PC-9 (cell line): ENCODE measurements at places on chromosomes 7 and 10. TPM values are rescaled to one million over a fixed set of nuclear protein-coding genes. Genes with fewer than 3 reads are reported as not detected.
A peak's percentile ranks its signal among the peaks of the same experiment; 100 is the strongest.

The AGMO gene
- total RNA-seq, result not detected in 2 replicates

The RNF32 gene
- 2.2 and 2.7 TPM in 2 replicates for total RNA-seq

The PRSS37 gene
- total RNA-seq, result not detected in 2 replicates

The PNLIPRP3 gene
- not detected in 2 replicates for total RNA-seq

The FAM20C gene
- 31.0 and 34.0 TPM in 2 replicates for total RNA-seq

DNA sequence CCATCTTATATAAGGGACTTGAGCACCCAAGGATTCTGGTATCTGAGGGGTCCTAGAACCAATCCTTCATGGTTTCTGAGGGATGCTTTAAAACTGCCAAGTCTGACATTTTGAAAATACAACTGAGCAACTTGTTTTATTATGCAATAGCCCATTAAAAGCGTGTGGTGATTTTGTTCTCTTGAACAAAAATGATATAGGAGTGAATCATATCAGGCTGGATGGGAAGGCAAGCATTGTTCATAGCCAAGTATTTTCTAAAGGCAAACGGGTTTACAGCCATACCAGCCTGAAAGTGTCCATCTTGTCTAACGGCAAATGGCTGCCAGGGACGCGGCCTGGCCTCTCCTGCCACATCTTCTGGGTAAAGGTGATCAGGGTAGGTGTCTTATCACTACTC lies 23.4 kb downstream of the RPP38 start:
- H3K27me3 ChIP-seq, result no peaks in the 10 kb centered on the region
- H3K4me3 ChIP-seq, result no peak overlapping the region
- H3K27ac ChIP-seq, result no peak overlapping the region
- H3K4me1 ChIP-seq, result no peaks in the 10 kb centered on the region

DNA sequence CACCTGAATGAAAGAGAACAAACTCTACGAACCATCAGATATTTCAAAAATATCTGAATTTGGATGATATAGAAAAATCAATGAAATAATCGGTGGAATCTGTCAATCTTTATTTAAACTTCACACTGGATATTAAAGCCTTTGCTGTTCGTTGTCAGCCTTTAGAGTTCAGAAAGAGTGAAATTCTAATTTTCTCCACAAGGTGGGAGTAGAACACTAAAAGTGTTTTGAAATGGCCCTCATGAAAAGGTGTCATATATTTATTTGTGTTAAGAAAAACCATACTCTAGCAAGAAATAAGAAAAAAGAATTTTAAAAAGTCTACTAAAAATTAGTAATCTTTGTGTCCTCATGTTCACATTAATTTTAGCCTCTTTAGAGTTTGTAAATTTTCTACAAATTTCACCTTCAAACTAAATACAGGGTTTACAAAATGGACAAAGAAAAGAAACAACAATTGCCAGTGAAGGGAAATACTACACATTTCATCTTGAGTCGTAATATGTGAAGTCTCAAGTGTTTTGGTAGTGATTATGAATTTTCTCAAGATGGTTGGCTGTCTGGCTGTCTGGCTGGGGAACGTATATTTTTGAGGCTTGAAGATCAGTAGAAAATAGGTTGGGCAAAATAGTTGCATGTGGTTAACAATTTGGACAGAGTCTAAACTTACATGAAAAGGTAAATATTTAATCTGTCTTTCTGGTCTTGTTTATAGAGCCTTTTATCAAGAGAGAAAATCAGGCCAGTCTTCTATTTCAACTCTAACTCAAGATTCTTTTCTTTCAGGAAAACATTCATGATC lies 43.7 kb downstream of the DNAJB9 start:
- H3K36me3 ChIP-seq, result no peaks in the 10 kb centered on the region
- H3K27me3 ChIP-seq, result no peaks in the 10 kb centered on the region
- no peak overlapping the region for H3K27ac ChIP-seq
- H3K4me3 ChIP-seq, result no peak overlapping the region
- peak; percentile 47 for DNase-seq
- 0 out of 2 replicates have a peak, but pooled peaks cover 10% of the 10 kb centered on the region for H3K4me1 ChIP-seq

GRCh38 chr7:75965617-75966016 lies 28.8 kb downstream of the TMEM120A start:
- H3K36me3 ChIP-seq, result no peaks in the 10 kb centered on the region
- H3K27ac ChIP-seq, result no peak overlapping the region
- no peaks in the 10 kb centered on the region for H3K27me3 ChIP-seq
- DNase-seq, result no peak
- no peaks in the 10 kb centered on the region for H3K4me1 ChIP-seq
- no peak overlapping the region for H3K4me3 ChIP-seq

DNA sequence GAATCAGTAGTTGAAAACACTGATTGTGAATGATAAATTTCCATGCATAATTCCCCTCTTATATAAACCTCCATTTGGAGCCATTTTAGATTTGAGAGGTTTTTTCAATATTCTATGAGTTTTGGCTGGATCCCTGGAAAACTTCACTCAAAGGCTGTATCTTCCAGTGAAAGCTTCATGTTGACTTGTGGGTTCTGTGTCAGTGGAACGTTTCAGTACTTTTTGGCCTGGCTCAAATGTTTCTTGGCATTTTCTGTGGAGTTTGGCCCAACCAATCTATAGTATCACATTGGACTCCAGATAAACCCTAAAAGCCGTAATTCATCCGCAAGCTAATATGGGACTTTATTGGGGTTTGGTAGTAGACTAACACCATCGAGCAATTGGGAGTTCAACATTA lies 172.6 kb upstream of the PRPS1L1 start:
- no peaks in the 10 kb centered on the region for H3K27me3 ChIP-seq
- H3K4me1 ChIP-seq, result no peaks in the 10 kb centered on the region
- DNase-seq, result no peak
- H3K36me3 ChIP-seq, result no peaks in the 10 kb centered on the region
- no peak overlapping the region for H3K4me3 ChIP-seq
- H3K27ac ChIP-seq, result no peak overlapping the region

DNA sequence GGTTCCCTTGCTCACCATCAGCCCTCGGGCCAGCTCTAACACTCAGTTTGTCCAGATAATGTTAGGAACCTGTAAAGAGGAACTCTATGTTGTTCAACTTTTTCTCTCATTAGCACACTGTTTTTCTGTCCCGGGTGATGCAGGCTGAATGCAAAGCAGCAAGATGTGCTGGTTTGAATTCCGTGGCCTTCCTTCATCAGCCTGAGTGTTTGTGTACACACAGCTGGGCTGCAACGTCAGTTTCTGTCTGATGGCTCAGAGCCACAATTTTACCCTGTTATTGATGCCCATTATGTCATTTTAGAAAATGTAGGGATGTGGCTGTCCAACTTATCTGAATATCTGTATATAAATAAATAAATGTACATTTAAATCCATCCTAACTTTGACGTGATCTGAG lies 152.0 kb downstream of the PLPP4 start:
- H3K4me1 ChIP-seq, result no peaks in the 10 kb centered on the region
- DNase-seq, result no peak
- no peaks in the 10 kb centered on the region for H3K27me3 ChIP-seq
- H3K36me3 ChIP-seq, result no peaks in the 10 kb centered on the region

DNA sequence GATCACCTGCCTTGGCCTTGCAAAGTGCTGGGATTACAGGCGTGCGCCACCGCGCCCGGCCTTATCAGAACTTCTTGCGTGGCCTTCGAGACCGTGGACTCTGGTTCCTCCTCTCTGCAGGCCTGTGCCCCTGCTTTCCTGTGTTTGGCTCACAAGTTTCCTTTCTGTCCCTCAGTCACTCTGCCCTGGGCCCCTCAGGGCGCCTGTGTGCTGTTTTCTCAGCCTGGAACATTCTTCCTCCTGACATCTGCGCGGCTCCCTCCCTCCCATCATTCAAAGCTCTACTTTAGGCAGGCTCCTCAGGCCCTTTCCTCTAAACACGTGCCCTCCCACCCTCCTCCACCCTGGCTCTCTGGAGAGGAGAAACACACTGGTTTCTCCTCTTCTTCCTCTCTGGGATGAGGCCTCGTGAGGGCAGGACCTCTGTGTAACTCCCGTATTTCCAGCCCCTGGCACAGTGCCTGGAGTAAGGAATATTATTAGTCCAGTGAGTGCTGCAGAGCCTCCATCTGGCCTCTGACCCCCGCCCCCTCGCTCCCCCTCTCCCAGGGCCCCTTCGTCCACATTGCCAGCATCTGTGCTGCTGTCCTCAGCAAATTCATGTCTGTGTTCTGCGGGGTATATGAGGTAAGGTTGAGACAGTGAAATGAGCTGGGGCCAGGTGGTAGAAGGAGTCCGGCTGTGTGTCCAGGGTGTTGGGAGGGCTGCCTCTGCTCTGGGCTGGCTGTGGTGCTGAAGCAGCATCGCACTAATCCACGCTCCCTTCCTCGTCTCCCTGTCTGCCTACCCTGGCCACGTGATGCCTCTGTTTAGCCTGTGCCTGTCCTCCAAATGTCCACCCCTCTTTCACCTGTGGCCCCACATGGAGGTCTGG lies 7.1 kb downstream of the CLCN1 start:
- H3K4me1 ChIP-seq, result peaks cover 6% of the 10 kb centered on the region; the same call in 1 of the 2 replicates
- H3K4me3 ChIP-seq, result no peak overlapping the region
- no peaks in the 10 kb centered on the region for H3K27me3 ChIP-seq
- DNase-seq, result no peak

DNA sequence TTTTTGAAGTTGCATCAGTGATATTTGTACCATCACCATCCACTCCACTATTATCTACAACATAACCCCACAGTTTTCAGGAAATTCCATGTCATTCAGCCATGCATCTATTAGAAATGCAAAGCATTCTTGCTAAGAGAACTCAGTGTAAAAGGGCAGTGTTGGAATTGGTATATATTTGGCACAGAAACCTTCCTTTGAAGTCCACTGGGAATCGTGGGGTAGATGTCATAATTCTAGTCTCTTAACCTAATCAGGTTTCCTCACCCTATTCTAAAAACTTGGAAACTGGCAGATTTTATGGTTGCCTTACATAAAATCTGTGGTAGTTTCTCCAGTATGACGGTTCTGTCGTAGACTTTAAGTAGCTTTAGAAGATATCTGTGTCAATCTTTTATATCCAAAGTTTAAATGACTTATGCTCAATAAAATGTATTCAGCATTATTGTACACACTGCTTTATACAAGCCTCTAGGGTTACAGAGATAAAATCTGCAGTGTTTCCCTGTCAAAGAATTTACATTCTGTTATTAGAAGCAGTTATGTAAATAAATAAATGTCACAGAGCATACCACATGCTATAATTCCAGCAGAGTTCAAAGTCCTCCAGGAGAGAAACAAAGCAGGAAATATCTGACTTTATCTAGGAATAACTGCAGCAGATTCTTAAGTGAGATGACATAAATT lies 704.4 kb upstream of the CELF2 start:
- no peak overlapping the region for H3K4me3 ChIP-seq
- no peak overlapping the region for H3K27ac ChIP-seq
- DNase-seq, result no peak
- H3K4me1 ChIP-seq, result no peaks in the 10 kb centered on the region
- H3K36me3 ChIP-seq, result no peaks in the 10 kb centered on the region
- H3K27me3 ChIP-seq, result no peaks in the 10 kb centered on the region

GRCh38 chr7:76326646-76327233 lies 24.3 kb downstream of the HSPB1 start:
- DNase-seq, result no peak
- H3K4me1 ChIP-seq, result no peaks in the 10 kb centered on the region
- peaks cover 25% of the 10 kb centered on the region for H3K36me3 ChIP-seq
- no peak overlapping the region for H3K4me3 ChIP-seq
- no peaks in the 10 kb centered on the region for H3K27me3 ChIP-seq

- no peaks in the 10 kb centered on the region for H3K27me3 ChIP-seq
- no peaks in the 10 kb centered on the region for H3K4me1 ChIP-seq
- no peak for DNase-seq
- H3K27ac ChIP-seq, result no peak overlapping the region
Observed at GRCh38 chr10:34024693-34025425, 690.4 kb upstream of the NRP1 start.

DNA sequence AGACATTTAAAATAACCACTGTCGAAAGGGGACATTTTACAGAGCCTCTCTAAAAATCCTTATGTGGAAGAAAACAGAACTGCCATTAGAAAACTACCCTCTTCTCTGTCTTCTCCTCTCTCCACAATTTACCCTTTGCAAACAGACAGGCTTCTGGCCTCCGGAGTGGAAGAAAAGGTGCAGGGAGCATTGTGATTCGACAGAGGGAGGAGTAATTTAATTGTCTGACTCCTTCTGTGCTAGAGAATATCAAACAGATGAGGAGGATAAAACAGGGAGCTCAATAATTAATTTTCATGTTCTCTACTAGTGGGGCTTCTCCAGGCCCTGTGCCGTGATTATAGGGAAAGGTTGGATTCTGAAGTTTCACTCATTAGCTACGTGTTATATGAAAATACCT lies 615.5 kb upstream of the MKI67 start:
- no peaks in the 10 kb centered on the region for H3K4me1 ChIP-seq
- peaks cover 71% of the 10 kb centered on the region for H3K27me3 ChIP-seq
- no peaks in the 10 kb centered on the region for H3K36me3 ChIP-seq

DNA sequence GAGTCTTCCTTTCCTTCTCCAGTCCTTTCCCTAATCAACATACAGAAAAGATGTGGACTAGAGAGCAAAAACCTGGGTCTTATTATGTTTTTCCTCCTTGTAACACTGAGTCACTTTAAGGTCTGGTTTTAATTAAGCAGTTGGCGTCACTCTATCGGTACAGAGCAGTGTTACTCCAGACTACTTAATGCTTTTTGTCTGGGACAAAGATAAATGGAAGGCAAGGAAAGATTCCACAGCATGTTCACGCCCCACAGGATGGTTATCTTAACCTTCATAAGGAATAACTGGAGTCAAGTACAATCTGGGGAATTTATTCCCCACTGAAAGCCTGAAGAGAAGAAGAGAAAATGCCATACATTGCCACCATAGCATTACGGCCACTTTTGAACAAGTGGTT lies 145.7 kb downstream of the ELAPOR2 start:
- no peaks in the 10 kb centered on the region for H3K27me3 ChIP-seq
- no peak for DNase-seq
- H3K4me1 ChIP-seq, result no peaks in the 10 kb centered on the region
- H3K36me3 ChIP-seq, result no peaks in the 10 kb centered on the region
- no peak overlapping the region for H3K27ac ChIP-seq

DNA sequence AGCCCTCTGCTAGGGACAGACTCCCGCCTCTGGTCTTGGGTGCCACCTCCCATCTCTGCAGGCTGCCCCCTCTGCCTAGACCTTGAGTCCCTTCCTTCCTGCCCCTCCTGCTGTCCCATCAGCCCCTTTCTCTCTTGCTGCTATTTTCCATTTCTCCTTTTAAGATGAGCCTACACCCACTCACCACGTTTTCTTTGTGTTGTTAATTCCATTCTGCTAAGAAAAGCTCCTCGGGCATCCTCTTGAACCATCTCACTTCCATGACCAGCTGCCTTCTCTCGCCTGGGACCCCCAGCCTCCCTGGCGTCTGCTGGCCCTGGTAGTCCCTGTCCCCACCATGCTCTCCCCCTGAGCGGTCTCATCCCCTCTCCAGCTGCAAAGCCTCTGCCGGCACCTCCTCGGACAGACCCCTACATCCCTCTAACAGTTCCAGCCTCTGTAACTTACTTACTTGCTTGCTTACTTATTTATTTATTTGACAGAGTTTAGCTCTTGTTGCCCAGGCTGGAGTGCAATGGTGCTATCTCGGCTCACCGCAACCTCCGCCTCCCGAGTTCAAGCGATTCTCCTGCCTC lies 95.8 kb upstream of the SH2B2 start:
- DNase-seq, result no peak
- H3K4me1 ChIP-seq, result no peaks in the 10 kb centered on the region
- H3K27ac ChIP-seq, result no peak overlapping the region
- no peak overlapping the region for H3K4me3 ChIP-seq
